ENCODE measurements at places on chromosomes 2 and 18.

- peaks cover 65% of the 10 kb centered on the region for H3K27me3 ChIP-seq
- DNase-seq, result no peak
- H3K4me3 ChIP-seq, result no peak overlapping the region
- no peaks in the 10 kb centered on the region for H3K36me3 ChIP-seq
- no peaks in the 10 kb centered on the region for H3K4me1 ChIP-seq
Measured at GRCh38 chr2:240220371-240220770, 79.9 kb upstream of the OTOS start.

- no peaks in the 10 kb centered on the region for H3K4me1 ChIP-seq
- H3K36me3 ChIP-seq, result no peaks in the 10 kb centered on the region
- no peak overlapping the region for H3K4me3 ChIP-seq
- no peaks in the 10 kb centered on the region for H3K27me3 ChIP-seq
Measured at GRCh38 chr2:175853616-175853890, 148.5 kb downstream of the LNPK start.

DNA sequence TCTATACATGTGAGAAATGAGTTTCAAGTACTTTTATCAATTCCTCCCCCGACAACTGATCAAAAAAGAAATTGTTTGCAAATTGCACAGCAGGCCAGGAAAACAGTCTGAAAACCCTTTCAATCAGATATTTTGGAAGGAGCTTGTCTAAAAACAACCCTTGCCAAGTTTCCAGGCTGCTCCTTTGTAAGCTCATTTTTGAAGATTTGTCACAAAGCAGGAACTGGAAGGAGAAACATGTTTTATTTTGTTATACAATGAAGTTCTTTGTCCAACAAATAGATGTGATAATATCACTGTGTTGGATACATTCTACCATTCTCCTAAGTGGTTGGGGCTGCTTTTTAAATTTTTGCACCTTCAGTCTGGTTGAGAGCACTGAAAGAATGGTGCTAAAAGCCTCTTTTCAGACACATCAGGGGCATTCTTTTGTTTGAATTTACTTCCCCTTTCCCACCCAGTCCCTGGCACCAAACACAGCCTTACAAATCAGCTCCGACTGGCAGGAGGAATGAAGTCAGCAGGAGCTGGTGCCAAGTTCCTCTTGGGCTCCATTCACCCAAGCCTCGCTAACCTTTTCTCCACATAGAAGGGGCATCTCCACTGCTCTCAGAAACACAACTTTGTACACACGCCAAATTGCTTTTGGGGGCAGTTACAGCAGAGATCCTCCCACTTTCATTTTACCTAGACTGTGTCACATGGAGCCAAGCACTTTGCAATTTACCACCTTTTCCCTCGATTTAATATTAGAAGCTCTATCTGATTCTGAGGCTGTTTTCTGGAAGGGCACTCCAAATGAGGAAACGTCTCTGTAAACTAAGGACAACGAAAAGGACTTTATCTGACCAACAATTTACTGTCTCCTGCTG, 88.0 kb downstream of the C1D start:
- DNase-seq, result no peak
- H3K4me3 ChIP-seq, result no peak overlapping the region
- no peaks in the 10 kb centered on the region for H3K27me3 ChIP-seq
- no peak overlapping the region for H3K27ac ChIP-seq
- no peaks in the 10 kb centered on the region for H3K36me3 ChIP-seq

- no peak overlapping the region for H3K27ac ChIP-seq
- H3K4me1 ChIP-seq, result peaks cover 6% of the 10 kb centered on the region
- no peak for DNase-seq
- H3K27me3 ChIP-seq, result no peaks in the 10 kb centered on the region
- no peaks in the 10 kb centered on the region for H3K36me3 ChIP-seq
Measured at GRCh38 chr2:208036357-208036756, 11.0 kb upstream of the PLEKHM3 start.

GRCh38 chr2:4673025-4673489, 969.7 kb downstream of the DCDC2C start:
- no peaks in the 10 kb centered on the region for H3K27me3 ChIP-seq
- no peak overlapping the region for H3K27ac ChIP-seq
- no peak for DNase-seq
- no peaks in the 10 kb centered on the region for H3K4me1 ChIP-seq
- H3K36me3 ChIP-seq, result no peaks in the 10 kb centered on the region

- no peaks in the 10 kb centered on the region for H3K27me3 ChIP-seq
- DNase-seq, result no peak
- H3K36me3 ChIP-seq, result no peaks in the 10 kb centered on the region
- H3K4me3 ChIP-seq, result no peak overlapping the region
- H3K27ac ChIP-seq, result no peak overlapping the region
Measured at GRCh38 chr18:48836231-48836805, 114.4 kb downstream of the SMAD7 start.

DNA sequence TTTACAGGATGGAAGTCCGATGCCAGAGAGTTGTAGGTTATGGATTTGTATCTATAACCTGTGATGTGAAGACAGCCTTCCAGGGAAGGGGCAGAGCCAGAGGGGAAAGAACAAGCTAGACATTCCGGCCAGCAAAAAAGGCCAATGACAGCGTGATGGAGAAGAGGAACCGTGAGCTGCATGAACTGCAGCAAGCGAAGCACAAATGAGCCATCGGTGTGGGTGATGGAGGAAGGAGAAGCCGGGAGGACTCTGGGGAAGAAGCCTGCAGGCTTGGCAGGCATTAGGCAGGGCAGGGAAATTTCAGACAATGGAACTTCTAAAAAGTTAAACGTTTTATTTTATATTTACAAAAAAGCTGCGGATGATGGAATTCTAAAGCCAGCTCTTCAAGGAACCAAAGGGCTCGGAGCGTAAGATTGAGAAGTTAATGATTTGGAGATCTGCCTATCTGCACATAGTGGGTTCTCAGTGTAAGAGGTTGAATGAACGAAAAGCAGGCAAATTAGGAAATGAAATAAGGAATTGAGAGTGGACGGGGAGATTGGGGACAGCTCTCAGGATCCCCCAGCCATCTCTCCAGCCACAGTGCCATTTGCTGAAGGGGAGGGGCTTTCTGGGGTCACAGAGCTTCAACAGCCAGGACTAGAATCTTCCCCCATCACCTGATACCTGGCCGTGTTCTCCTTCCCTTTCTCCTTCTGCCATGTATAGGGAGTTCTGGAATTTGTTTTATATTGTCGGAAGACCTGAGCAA, 28.4 kb downstream of the NGEF start:
- H3K4me1 ChIP-seq, result no peaks in the 10 kb centered on the region
- no peaks in the 10 kb centered on the region for H3K36me3 ChIP-seq
- DNase-seq, result no peak
- no peaks in the 10 kb centered on the region for H3K27me3 ChIP-seq
- H3K27ac ChIP-seq, result no peak overlapping the region

DNA sequence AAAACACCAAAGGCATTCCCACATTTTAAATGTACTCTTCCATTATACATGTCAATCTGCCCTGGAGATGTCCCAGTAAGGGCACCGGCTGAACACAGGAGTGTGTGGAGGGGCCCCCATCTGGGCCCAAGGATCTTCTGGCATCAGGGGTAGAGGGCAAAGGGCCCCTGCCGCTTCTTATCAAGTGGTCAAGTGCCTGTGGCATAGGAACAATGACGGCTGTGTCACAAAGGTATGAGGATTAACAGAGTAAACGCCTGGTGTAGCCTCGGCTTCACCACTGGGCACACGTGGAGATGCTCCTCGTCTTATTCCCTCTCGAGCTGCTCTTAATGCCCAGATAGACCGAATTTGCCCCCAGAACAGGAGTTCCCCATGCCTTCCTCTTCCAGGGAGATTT, 169.7 kb upstream of the GLI2 start:
- no peak overlapping the region for H3K27ac ChIP-seq
- no peaks in the 10 kb centered on the region for H3K4me1 ChIP-seq
- DNase-seq, result no peak
- H3K36me3 ChIP-seq, result no peaks in the 10 kb centered on the region
- H3K27me3 ChIP-seq, result no peaks in the 10 kb centered on the region

GRCh38 chr2:199977984-199978415, 22.6 kb downstream of the MAIP1 start:
- no peaks in the 10 kb centered on the region for H3K36me3 ChIP-seq
- H3K4me1 ChIP-seq, result peaks cover 21% of the 10 kb centered on the region
- peak overlapping the region; percentile 19 for H3K27ac ChIP-seq
- no peak overlapping the region for H3K4me3 ChIP-seq
- H3K27me3 ChIP-seq, result no peaks in the 10 kb centered on the region
- peak; percentile 58 for DNase-seq

- no peak for DNase-seq
- no peak overlapping the region for H3K27ac ChIP-seq
- H3K4me3 ChIP-seq, result no peak overlapping the region
- H3K4me1 ChIP-seq, result no peaks in the 10 kb centered on the region
Measured at GRCh38 chr18:55185391-55185790, 226.1 kb upstream of the CCDC68 start.

DNA sequence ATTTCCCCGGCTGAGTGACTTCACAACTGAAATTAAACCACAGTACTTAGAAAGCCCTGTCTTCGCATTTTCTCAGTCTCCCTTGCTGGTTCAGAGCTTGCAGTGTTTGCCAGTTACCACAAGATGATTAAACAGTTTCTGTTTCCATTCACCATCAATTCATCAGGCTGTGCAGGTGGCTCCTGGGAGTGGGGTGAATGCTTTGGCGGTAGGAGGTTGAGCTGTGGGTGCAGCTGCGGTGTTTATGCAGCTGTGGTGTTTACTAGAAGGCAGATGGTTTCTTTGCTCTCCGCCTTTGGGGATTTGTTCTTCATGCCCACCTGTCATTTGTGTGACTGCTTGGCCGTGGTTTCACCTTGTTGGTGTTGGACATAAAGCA, 16.1 kb downstream of the ACOXL start:
- H3K27ac ChIP-seq, result peak overlapping the region; percentile 99
- H3K27me3 ChIP-seq, result no peaks in the 10 kb centered on the region
- peaks cover 62% of the 10 kb centered on the region for H3K4me1 ChIP-seq
- H3K4me3 ChIP-seq, result peak overlapping the region; percentile 46
- peak; percentile 99 for DNase-seq
- no peaks in the 10 kb centered on the region for H3K36me3 ChIP-seq

DNA sequence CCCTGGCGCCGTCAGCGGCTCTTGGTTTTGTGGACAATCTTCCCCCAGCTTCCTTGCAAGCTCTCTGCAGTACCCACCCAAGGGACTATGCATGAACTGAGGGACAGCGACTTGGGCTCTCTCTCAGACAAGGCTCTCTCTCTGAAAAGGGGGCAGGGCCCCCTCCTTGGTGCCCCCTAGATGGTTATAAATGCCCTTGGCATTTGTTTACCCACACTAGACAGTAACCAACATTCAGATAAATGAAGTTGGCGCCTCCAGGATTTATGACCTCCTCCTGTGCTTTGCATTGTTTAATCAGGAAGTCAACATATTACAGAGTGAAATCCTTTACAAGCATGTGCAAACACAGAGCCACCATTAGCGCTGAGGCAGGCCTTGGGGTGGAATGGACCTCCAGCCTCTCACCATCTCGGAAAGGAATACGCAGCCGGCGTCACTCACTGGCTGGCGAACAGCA, 547.4 kb upstream of the ID2 start:
- no peaks in the 10 kb centered on the region for H3K27me3 ChIP-seq
- H3K36me3 ChIP-seq, result no peaks in the 10 kb centered on the region
- H3K4me1 ChIP-seq, result no peaks in the 10 kb centered on the region
- H3K27ac ChIP-seq, result no peak overlapping the region
- no peak overlapping the region for H3K4me3 ChIP-seq

DNA sequence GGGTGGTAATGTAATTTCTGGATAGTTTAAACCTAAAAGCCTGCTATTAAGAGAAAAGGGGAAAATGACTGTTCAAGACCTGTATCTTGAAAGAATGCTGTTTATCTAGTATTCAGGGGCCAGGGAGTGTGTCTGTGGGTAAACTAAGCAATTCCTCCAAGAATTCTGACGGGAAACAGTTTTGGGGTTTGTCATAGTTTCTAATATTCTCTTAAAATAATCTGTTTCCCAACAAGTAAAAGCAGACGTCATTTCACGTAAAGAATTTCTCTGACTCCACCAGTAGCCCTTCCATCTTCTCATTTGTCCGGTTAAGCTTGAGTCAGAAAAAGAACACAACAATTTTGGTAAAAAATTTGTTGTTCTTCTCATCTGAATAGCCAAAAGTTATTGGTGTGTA, 232.1 kb upstream of the EPAS1 start:
- no peak overlapping the region for H3K4me3 ChIP-seq
- no peak overlapping the region for H3K27ac ChIP-seq
- H3K36me3 ChIP-seq, result no peaks in the 10 kb centered on the region
- H3K4me1 ChIP-seq, result no peaks in the 10 kb centered on the region
